ENCODE measurements at places on chromosomes 2 and 18.
A peak's percentile ranks its signal among the peaks of the same experiment; 100 is the strongest.

- DNase-seq, result no peak
Measured at GRCh38 chr2:95270541-95271081, 3.6 kb upstream of the PROM2 start.

DNA sequence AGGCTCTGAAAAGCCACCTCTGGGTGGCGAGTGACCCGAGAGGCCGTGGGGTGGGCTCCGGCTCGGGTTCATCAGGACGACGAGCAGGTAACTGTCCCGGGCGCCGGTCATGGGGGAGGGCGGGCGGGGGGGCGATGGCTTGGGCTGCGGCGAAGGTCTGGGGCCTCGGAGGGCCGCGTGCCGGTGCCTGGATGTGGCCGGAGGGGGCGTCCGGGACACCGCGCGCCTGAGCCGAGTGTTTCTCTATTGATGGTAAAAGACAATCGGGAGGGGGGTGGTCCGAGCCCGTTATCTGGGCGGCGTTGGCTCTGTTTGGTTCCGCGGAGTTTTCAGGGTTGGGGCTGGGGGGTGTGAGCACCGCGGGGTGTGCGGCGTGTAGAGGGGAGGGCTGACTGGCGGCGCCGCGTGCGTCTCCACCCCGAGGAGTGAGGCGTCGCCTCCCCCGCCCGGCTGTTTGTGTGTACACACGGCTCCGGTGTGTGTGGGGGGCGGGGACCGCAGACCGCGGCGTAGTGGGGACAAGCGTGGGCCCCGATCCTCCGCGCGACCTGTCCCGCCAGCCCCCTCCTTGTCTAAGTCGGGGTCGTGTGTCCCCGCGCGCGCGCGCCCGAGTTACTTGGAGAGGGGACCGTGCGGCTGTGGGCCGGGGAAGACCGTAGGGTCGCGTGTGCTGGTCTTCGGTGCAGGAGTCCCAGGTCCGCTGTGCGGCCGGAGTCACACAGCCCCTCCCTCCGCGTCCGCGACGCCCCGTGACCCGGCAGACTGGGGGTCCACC is 1.6 kb downstream of the CTIF start:
- DNase-seq, result no peak

DNA sequence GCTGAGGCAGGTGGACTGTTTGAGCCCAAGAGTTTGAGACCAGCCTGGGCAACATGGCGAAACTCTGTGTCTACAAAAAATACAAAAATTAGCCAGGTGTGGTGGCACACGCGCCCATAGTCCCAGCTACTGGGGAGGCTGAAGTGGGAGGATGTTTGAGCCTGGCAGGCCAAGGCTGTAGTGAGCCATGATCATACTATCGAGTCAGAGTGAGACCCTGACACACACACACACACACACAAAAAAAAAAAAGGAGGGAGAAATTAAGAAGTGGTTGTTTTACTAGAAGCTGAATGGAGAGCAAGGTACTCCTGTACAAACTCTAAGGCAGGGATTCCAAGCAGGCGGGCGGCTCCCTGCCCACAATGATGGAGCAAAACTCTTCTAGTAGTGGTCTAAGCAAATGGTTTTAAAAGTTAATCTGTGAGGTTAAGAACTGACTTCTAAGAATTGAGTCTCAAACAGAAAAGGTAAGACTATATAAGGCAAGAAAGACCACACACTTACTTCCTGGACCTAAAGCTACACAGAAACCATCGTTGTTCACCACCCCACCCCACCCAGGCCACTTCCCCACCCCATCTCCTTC is 2.6 kb downstream of the ANKRD44 start:
- no peak for DNase-seq

DNA sequence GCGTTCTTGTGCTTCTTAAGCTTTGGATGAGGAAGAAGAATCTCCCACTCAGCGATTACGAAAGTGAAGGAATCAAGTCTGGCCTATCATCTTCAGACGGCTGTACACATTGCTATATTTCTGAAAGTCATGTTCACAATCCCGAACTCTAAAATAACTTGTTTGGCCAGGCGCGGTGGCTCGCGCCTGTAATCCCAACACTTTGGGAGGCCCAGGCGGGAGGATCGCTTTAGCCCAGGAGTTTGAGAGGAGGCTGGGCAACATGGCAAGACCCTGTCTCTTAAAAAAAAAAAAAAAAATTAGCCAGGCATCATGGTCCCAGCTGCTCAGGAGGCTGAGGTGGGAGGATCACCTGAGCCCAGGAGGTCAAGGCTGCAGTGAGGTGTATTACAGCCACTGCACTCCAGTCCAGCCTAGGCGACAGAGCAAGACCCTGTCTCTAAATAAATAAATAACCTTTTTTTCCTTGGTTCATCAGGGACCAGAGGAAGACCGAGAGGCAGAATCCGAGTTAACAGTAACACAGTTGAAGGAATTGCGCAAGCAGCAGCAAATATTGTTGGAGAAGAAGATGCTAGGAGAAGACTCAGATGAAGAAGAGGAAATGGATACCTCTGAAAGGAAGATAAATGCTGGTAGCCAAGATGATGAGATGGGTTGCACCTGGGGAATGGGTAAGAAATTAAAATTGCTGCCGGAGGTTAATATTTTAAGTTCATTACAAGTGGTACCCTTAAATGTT is 1.1 kb downstream of the SLC4A1AP start:
- DNase-seq, result no peak

- DNase-seq, result no peak
Measured at GRCh38 chr2:64063924-64064331, 44.7 kb upstream of the VPS54 start.

GRCh38 chr2:43265001-43265400 is 38.6 kb upstream of the ZFP36L2 start:
- DNase-seq, result no peak

- DNase-seq, result peak; percentile 26
Measured at GRCh38 chr2:181070119-181070835, 89.9 kb downstream of the UBE2E3 start.

DNA sequence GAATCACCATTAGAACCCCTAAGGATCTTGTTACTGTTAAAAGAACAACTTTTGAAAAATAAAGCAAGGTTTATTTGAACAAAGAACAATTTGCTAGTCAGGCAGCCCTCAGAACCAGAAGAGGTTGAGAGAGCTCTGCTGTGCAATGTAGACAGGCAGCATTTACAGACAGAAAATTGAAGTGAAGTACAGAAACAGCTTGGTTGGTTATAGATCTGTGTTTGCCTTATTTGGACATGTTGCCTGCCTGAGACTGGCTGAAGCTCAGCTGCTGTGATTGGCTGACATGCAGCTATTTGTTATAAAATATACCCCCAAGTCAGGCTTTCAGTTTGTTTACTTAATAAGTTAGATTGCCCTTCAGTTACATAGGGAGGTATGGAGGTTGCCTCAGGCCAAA is 12.5 kb downstream of the MSTN start:
- DNase-seq, result no peak

- no peak for DNase-seq
Measured at GRCh38 chr2:117614823-117615534, 199.5 kb upstream of the DDX18 start.

DNA sequence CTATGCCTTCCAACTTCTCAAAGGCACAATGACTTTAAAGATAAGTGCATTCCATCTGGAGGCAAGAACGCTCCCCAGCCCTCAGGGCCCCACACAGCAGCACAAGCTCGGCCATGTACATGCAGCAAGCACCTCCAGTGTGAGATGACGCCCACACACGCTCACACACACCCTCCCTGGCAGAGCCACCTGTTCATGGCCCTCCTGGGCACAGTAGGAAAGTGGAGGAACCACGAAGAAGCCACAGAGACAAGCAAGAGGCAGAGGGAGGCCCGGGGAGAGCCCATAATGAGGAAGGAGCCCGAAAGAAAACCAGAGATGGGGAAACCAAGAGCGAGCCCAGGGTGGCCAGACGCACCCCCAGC is 21.7 kb downstream of the BIN1 start:
- no peak for DNase-seq

DNA sequence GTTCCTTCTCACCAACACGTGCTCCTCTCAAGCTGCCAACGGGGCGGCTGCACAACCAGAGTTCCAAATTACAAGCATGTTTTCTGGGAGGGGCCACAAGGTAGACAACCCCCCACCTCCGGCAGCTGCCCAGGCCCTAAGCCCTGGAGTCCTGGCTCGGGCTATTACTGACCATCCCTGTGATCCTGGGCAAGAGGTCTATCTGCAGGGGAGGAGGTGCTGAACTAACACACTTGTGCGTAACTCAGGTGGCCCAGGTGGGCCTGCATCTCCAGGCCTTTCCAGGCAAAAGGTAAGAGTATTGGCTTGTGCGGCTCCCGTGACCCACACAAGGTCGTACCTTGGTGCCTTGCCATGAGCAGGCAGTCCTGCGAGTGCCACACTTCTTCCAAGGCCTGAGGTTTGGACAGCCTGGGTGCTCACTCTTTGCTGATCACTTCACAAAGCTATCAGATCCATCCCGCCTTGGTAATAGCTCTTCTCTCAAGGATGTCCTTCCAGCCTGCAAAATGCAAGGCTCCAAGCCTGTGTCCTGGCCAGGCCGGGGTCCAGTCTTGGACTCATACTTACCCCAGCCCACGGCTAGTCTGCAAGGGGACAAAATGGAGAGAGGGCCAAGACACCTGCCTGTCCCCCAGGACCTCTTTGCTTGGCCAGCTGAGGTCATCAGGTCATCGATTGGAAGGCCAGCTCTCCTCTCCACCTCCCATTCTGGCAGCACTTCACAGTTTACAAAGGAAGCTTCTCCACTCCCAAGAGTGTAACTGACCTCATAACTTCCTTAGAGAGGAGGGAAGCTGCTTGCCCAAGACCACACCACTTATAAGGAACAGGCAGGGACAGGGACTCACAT is 33.9 kb downstream of the ADRA2B start:
- no peak for DNase-seq

DNA sequence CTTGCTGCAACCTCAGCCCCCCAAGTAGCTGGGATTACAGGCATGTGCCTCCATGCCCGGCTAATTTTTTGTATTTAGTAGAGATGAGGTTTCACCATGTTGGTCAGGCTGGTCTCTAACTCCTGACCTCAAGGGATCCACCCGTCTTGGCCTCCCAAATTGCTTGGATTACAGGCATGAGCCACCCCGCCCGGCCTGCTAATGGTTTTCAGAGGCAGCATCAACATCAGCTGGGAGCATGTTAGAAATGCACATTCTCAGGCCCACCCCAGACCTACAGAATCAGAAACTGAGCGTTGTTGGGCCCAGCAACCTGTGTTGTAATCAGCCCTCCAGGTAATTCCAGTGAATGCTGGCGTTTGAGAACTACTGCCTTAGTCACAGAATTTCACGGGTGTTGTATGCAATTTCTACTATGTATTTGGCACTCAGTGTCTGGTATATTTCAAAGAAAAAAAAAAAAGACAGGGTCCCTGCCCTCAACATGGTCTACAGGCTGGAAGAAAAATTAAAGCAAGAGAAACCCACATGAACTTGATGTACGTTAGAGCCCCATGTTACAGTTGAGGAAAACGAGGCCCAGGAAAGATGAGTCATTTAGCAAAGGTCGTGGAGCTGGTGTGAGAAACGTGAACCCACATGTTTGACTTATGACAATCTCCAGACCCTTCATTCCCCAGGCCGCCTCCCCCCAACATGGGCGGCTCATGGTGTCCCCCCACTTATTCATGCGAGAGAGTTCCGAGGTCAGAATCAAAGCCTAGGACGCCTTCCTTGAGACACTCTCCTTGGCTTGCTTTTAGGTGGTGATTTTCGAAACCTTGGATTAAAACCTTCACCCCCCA is 35.3 kb downstream of the SH3BP4 start:
- DNase-seq, result no peak

DNA sequence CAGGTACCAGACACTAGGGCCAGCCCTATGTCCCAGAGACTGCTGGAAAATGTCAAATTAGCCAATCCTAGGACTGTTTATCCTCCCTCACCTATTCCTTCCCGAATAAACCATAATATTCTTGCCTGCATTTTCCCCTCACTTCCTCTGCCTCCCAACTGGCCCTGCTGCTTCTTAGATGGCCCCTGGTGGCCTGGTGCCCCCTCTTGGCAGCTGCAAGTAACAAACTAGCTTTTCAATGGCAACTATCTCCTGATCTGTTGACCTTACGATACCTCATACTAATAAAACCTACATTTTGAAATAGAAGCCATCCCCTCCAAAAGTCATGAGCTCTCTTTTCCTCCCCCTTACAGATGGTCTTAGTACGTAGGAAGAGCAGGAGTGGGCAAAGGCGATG is 132.0 kb downstream of the ALPK2 start:
- DNase-seq, result no peak

GRCh38 chr2:187962538-187962937 is 329.1 kb upstream of the GULP1 start:
- no peak for DNase-seq

- DNase-seq, result no peak
Measured at GRCh38 chr2:178513876-178514275, 33.6 kb downstream of the PLEKHA3 start.

All from kidney epithelial cell (primary cell).